ENCODE measurements at places on chromosomes 1 and 21.

- no peak for DNase-seq
These were observed 2.3 kb downstream of the GPR137B start for GRCh38 chr1:236144446-236145150.

DNA sequence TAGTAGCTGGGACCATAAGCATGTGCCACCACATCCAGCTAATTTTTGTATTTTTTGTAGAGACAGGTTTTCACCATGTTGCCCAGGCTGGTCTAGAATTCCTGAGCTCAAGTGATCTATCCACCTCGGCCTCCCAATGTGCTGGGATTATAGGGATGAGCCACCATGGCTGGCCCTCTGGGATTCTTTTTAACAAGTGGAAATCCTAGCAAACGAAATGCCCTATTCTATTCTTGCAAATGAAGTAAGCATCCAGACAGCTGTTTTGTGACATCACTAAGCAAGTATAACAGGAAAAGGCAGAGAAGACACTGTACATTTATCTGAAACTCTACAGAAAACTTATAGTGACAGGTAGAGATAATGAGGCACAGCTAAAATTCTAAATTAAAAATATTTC lies 86.4 kb downstream of the DDAH1 start:
- DNase-seq, result no peak

DNA sequence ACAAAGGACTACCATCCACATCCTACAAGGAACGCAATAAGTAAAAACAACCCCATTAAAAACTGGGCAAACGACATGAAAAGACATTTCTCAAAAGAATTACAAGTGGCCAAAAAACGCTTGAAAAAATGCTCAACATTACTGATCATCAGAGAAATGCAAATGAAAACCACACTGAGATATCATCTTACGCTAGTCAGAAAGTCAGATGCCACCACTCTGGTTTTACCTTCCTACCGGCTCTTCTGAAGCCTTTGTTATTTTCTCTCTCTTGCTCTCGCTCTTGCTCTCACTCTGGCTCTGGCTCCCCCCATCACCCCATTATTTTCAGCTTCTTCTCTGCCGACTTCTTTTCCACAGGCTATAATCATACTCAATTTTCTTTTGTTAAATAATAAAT lies 38.8 kb downstream of the VPS45 start:
- no peak for DNase-seq

GRCh38 chr1:155694167-155694566 lies 5.3 kb downstream of the DAP3 start:
- no peak for DNase-seq

DNA sequence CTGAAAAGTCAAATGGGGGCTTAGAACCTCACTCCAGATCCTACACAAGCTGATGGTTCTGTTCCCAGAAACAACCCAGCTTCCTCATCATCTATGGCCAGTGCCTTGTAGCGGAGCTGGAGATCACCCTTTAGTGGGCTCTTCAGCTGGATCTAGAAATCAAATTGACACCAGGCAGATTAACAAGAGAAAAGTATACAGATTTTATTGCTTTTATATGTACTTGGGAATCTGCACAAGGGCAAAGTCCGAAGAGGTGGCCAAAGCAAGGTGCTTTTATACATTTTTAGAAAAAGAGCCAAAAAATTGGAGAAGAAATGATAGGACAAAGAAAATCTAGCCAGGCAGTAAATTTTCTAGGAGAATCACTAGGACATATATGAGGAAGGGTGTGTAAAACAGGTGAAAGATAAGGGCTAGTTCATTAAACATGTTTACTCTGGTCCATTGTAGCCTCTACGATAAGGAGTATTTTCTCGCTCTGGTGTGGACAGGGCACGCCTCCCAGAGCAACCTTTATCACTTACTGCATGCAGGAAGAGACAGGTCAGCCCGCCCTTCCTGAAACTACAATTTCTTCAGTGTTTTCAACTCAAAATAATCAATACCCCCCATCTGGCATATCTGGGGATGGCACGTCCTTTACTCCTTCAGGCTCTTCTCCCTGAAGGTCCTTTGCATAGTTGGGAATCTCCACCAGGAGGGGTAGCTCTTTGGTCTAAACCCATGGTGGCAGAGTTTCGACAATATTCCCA lies 14.0 kb upstream of the LGALS8 start:
- DNase-seq, result no peak

GRCh38 chr1:9850442-9851162 lies 26.8 kb upstream of the CLSTN1 start:
- DNase-seq, result no peak

DNA sequence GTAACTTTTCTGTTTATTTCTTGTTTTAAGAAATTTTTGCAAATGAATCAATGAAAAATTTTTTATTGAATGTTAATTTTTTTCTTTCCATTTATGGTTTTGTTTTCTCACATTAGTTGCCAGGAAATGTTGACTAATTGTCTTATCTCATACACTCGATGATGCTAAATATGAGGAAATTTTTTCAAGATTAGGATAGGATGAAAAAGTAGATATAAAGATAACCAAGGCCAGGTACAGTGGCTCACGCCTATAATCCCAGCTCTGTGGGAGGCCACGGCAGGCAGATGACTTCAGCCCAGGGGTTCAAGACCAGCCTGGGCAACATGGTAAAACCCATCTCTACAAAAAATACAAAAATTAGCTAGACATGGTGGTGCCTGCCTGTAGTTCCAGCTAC lies 12.6 kb downstream of the LAX1 start:
- no peak for DNase-seq

GRCh38 chr1:38166461-38166860 lies 119.9 kb upstream of the POU3F1 start:
- no peak for DNase-seq

DNA sequence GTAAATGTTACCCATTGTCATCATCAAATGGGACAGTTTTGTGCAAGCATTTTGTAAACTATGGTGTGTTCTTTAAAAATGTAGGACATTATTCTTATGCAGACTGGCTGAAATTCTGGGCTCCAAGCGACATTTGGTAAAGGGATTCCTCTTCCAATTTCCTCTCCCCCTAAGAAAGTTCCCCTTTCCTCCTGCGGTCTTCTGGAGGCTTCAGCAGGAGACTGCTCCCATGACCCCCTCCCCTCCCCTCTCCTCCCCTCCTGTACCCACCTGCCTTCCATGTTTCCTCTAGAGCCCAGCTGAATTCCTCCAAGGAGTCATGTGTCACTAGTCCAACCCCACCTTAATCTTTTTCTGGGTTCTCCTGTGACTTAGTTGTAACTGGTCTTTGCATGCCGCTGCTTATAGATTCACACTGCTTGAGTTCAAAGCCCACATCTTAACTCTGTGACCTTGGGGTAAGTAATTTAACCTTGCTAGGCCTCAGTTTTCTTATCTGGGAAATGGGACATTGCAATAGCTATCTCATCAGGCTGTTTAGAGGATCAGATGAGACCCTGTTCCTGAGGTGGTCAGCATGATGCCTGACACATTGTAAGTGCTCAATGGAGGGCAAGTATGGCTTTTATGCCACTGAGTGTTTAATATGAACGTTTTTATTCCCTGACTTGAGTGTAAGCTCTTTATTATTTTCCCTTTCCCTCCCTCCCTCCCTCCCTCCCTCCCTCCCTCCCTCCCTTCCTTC lies 69.9 kb upstream of the WDR26 start:
- no peak for DNase-seq
